ENCODE measurements at places on chromosomes 1 and 21. TPM values are rescaled to one million over a fixed set of nuclear protein-coding genes. Genes with fewer than 3 reads are reported as not detected.

LCK gene
- total RNA-seq = not detected

WDR47 gene
- total RNA-seq = 17.4 TPM

POLR3GL gene
- 10.3 TPM for total RNA-seq

DMBX1 gene
- total RNA-seq = not detected

ATP8B2 gene
- total RNA-seq = 91.0 TPM

ACTL8 gene
- total RNA-seq = 0.28 TPM

EFNA1 gene
- 0.28 TPM for total RNA-seq

CYP2J2 gene
- total RNA-seq = not detected

TARS2 gene
- 10.9 TPM for total RNA-seq

DNA sequence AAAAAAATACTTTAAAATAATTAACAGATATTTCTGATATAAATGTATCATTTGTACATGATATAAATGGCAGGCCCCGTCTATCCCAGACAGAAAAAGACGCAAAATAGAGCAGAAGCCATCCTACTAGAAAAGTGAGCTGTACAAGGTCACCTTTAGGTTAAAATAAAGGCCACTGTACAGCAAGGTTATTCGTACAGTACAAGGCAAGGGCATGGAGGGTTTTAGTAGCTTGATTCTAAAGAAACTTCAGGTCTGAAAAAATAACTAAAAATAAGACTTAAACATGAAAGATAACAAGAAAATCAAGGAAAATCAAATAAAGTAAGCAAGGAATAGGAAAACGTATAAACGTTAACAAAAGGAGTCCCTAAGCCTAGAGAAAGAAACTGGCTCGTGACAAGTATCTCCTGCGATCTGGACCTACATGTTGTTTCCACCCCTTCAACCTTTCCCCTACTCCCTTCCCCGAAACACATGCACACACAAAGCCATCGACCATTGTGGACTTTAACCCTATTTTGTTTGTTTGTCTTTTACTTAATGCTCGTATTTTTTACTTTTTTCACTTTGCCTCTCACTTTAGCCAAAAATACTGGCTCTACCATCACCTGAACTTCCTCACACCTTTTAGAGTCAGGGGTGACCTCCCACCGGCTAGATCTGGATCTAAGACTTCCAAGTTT is 26.5 kb upstream of the SLC30A10 start:
- no peak for DNase-seq

DNA sequence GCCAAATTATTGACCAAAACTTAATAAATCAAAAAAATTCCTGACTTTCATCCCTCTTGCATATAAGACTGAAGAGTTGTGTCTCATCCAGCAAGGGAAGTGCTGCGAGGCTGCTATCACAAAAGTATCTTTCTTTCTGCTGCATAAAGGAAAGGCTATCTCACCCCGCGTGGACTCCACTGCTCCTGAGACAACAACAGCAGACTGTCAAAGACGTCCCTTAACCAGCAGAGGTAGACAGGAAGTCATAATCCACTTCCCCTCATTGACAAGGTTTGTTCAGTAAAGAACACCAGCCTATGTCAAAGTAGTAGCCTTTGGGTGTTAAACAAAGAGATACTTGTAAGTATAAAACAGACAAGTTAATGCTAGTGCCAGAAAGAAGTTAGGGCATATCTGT is 29.4 kb downstream of the VPS26C start:
- DNase-seq = no peak

- no peak for DNase-seq
Measured at GRCh38 chr1:219381396-219381795, 207.7 kb downstream of the LYPLAL1 start.

- DNase-seq = peak; percentile 28
Measured at GRCh38 chr1:40575336-40575735, 43.9 kb downstream of the ZNF684 start.

GRCh38 chr21:17044696-17045095 is 468.1 kb upstream of the CXADR start:
- DNase-seq = no peak

GRCh38 chr1:33971913-33972312 is 108.0 kb downstream of the HMGB4 start:
- DNase-seq = no peak

DNA sequence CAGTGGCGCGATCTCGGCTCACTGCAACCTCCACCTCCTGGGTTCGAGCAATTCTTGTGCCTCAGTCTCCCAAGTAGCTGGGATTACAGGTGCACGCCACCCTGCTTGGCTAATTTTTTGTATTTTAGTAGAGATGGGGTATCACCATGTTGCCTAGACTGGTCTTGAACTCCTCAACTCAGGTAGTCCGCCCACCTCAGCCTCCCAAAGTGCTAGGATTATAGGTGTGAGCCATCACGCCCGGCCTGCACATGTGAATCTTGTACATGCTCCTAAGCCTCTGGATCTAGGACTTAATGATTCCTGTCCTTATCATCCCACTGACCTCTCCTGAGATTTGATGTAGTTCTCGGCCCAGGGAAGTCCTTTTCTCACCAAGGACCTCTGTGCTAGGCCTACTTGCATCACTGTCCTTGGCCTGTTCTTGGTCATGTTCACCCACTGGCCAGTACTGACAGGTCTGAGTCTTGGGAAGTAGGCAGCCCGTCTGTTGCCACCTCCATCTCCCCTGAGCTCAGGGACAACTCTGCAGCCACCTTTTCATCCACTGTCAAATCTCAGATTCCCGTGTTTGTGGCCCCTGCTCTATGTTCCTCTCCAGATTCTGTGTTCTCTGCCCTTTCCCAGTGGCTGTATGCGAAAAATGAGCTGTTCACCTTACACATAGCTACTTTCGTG is 9.4 kb downstream of the HYI start:
- no peak for DNase-seq

- DNase-seq = no peak
Measured at GRCh38 chr1:154760469-154760933, 109.6 kb downstream of the KCNN3 start.

- DNase-seq = peak; percentile 5
Measured at GRCh38 chr1:217135569-217135915, 412.3 kb upstream of the ESRRG start.

DNA sequence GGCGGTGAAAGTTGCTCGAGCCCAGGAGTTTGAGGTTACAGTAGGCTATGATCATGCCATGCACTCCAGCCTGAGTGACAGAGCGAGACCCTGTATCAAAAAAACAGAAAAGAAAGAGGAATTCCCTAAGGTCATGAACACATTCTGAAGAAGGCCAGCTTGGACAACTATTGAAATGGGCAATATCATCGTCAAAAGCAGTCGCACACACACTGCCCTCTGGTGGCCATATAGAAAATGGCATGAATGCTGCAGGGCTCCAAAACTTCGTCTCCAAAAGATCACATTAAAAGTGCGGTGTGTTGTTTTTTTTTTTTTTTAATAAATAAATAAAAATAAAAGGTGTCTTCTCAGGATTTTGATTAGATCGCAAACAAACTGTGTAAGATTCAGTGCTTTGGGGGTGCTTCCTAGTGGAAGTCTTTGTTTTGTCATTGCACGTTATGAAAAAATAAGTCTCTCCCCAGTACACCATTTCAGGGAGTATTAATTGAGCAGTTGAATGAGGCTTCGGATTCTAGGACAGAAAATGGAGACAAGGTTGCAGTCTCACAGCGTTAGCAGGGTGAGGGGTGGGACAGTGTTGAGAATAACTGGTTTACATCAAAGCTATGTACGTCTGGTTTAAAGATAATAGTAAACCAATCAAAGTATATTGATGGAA is 87.5 kb upstream of the FMN2 start:
- DNase-seq = peak; percentile 16

GRCh38 chr1:179302070-179302469 is 8.5 kb downstream of the SOAT1 start:
- peak; percentile 21 for DNase-seq

GRCh38 chr1:183824291-183824690 is 19.4 kb downstream of the RGL1 start:
- DNase-seq = no peak

DNA sequence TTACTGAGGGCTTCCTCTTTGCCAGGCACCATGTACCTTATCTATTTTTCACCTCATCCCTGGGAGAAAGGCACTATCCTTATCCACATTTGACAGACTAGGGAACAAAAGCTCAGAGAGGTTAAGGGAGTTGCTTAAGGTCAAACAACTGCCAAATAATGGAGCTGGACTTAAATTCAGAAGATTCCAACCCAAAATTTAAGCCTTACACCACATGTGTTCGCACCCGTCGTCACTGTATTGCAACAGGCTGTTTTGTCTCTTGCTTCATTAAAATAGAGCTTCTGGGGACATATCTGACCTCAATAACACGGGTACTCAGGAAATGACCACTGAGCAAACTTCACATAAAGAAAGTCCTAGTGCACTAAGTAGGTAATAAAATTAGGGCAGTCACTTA is 62.0 kb downstream of the TRABD2B start:
- DNase-seq = no peak

DNA sequence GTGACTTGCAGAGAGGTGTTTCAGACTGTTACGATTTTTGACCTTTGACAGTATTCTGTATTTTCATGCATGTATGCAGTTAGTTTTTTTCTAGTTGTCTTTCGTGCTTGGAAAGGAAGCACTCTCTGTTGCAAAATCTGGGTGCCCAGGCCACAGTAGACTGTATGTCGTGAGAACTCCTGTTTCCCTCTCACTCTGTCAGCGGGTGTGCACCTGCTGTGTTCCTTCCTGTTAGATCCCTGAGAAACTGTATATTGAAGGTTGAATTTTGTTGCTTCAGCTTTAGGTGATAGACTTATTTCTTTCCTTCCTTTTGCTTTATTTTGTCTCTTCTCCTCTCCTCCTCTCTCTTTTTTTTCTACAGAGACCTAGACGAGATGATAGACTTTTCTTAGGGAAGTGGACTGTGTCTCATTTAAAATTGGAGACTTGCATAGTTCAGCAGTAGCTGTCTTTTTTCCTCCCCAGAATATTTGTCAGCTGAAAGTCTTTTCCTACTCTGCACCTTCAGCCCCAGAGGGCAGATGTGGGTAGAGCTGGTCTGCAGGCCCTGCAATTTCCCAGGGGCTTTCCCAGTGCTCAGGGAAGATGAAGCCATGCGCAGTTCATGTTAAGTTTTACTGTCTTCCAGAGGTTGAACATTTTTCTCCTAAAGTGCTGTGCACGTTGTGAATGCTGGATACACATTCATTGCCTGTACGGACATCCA is 1.4 kb downstream of the TRAPPC10 start:
- DNase-seq = peak; percentile 4

GRCh38 chr1:167512046-167512654 is 6.2 kb downstream of the CD247 start:
- no peak for DNase-seq

GRCh38 chr21:31310750-31311149 is 33.3 kb downstream of the TIAM1 start:
- peak; percentile 81 for DNase-seq

- peak; percentile 31 for DNase-seq
Measured at GRCh38 chr1:218482683-218483082, 137.5 kb downstream of the TGFB2 start.

- DNase-seq = no peak
Measured at GRCh38 chr1:83627045-83627444, 371.9 kb downstream of the TTLL7 start.

DNA sequence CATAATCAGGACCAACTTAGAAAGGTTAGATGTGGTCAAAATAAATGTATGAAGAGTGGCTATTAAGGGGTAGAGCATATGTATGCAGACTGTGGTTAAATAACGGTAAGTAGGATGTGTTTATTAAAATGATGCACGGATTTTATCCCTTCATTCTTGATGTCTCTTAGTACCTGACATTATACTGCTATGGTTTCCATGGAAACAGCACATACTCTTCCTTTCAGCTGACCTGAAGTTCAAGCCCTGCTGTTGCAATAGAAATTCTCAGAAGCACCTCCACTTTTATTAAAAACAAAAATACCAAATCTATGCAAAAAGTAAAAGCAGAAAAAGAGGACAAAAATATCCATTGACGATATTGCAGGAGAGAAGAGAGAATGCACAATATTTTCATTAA is 381.4 kb downstream of the RWDD3 start:
- DNase-seq = no peak

GRCh38 chr1:41523949-41524675 is 39.6 kb upstream of the EDN2 start:
- DNase-seq = no peak

DNA sequence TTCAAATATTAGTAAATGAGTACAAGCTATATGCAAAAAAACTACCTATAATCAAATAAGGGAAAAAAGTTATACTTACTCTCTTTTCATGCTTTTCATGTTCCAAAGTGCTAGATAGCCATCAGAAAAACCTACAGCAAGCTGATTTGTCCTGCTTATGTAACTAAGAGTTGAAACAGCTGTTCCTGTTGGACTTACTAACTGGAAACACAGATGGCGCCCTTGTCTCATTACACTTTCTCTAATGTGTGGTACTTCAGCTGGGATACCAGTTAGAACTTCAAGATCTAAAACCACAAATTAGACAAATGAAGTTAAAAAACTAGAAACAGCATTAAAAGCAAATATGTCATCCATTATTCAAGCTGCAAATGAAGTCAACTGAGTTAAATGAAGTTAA is 24.3 kb downstream of the AHCTF1 start:
- DNase-seq = peak; percentile 72

GRCh38 chr1:97920276-97920831 is 480 bp downstream of the DPYD start:
- DNase-seq = peak; percentile 31

Measured in IMR-90 (cell line).